Stimulated activated CD8-positive, alpha-beta memory T cell treated with anti-CD3 and anti-CD28 coated beads, Interleukin-7, amount 100 ng/mL, for 4 hours (primary cell): ENCODE measurements at places on chromosomes 12 and 14.

DNA sequence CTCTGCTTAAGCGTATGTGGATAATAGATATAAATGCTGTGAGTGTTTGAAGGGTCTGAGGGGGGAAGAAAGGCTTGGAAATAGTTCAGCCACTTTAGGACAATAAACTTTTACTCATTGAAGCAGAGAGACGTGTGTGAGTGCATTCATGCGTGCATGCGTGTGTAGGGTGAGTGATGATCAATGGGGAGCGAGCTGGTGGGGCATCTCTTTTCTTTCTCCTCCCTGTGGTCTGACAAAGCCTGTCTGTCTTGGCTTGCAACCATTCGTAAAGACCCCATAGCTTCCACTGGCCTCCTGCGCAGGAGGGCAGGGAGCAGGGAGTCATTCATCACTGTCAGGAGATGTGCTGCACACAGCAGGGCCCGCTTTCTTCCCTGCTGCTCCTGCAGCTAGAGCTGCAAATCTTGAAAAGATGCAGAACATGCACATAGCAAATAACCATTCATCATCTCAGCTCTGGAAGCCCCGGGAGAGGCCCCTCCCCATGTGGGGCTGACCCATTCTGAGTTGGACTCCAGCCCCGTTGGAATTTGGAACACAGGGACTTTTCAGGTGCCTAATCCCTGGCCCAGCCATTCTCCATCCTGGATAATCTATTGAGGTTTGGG is 223.2 kb downstream of the PPM1H start:
- DNase-seq = no peak

- DNase-seq = no peak
These were observed 7.8 kb downstream of the PPP2R3C start for GRCh38 chr14:35114036-35114435.

- DNase-seq = no peak
These were observed 124.2 kb downstream of the TTC7B start for GRCh38 chr14:90692061-90692460.

- DNase-seq = no peak
These were observed 113.3 kb downstream of the FOXN3 start for GRCh38 chr14:89303456-89304435.

GRCh38 chr14:85175556-85175955 is 354.4 kb upstream of the FLRT2 start:
- DNase-seq = no peak

DNA sequence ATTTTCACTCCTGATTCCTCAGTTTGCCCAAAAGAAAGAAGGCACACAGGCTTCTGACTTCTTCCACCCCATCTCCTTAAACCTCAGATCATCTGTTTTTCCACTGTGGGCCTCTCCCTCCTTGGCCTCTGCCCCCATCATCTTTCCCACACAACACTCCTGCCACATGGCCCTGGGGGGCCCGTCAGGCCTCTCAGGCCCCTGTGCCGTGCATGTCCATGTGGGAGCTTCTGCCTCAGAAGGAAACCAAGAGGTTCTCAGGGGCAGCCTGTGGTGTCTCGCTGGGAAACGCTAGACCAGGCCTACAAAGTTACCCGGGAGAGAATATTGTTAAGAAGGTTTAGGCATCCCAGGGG is 8.0 kb downstream of the KLHL33 start:
- DNase-seq = no peak

- DNase-seq = no peak
These were observed 18.4 kb downstream of the SPIC start for GRCh38 chr12:101493556-101493955.

DNA sequence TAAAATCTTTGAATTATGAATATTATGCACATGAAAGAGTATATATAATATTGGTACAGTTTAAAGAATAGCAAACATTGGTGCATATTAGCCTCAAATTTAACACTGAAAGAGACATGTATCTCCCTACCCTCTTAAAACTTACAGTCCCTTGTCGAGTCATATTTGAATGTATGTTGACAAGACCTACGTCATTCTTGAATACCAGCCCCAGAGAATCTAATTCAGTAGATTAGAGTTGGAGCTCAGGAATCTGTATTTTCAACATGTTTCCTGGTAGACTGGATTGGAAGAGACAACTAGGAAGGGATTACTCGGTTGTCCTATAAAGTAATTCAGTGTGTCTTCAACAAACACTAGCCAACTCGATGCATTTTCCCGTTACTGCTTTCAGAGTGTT is 104.8 kb downstream of the PDE3A start:
- no peak for DNase-seq

DNA sequence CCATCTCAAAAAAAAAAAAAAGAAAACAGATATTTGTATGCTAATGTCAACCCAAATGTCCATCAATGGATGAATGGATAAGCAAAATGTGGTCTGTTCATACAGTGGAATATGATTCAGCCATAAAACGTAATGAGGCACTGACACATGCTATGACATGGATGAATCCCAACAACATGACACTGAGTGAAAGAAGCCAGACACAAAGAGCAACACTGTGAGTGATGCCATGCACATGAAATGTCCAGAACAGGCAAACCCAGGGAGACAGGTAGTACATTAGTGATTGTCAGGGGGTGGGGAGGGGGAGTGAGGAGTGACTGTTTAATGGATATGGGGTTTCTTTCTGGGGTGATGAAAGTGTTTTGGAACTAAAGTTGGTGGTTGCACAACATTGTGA is 50.2 kb downstream of the ARL6IP4 start:
- no peak for DNase-seq

GRCh38 chr12:51534216-51535074 is 56.6 kb upstream of the SCN8A start:
- no peak for DNase-seq

GRCh38 chr12:12890543-12891079 is 751 bp upstream of the GPRC5A start:
- DNase-seq = no peak

- no peak for DNase-seq
These were observed 20.0 kb downstream of the RBMS2 start for GRCh38 chr12:56541631-56542030.

DNA sequence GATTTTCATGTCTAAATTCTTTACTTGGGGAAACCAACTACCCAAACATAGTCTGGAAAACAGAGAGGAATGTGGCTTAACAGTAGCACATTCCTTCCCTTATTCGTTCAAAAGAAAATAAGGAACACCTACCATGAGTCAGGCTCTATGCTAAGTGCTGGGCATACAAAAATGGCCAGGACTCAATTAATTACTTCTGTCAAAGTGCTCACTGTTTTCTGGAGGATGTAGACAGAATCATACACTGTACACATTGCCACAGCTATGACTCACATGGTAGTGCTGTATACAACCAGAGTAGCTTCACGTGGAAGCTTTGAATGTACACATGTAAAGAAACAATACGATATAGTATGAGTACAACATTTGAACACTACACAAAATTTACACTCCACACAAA is 50.1 kb downstream of the SLC25A21 start:
- DNase-seq = no peak

DNA sequence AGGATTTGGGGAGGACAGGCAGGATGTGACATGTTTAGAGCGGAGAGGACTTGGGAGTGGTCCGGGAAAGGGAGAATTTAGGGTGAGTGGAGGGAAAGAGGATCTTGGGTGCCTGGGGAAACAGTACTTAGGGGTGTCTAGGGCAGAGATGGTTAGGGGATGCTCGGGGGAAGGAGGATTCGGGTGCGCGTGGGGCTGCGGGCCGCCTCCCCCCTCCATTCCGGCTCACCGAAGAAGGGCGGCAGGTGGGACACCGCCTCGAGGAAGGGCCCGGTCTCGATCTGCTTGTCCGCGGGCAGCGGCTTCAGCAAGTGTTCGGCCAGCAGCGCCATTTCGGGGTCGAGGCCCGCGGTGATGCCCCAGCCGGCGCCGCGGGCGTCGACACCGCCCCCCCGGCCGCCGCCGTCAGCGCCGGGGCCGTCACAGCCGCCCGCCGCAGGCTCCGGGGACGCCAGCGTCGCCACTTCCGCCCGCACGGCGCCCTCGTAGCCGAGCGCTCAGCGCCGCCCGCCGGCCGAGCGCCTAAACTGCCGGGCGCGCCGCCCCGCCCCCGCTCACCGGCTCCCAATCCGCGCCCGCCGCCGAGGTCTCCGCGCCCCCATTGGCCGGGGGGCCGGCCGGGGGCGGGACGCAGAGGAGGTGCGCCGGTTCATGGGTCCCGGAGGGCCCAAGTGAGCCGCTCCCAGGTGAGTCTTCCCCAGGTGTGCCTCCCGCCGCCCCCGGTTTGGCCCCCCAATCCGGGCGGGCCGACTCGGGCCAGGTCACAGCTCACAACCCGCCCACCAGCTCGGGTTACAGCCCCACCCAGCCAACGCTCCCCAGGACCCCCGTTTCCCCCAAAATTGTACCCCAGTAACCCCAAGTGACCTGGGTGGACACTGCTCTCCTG is at the start of gene GLTP:
Gene GLTP, minus strand, starts transcription at position 499 of the 889 bp plus-strand sequence. Its CDS starts 167 bp downstream, at position 332.
- peak; percentile 90 for DNase-seq

DNA sequence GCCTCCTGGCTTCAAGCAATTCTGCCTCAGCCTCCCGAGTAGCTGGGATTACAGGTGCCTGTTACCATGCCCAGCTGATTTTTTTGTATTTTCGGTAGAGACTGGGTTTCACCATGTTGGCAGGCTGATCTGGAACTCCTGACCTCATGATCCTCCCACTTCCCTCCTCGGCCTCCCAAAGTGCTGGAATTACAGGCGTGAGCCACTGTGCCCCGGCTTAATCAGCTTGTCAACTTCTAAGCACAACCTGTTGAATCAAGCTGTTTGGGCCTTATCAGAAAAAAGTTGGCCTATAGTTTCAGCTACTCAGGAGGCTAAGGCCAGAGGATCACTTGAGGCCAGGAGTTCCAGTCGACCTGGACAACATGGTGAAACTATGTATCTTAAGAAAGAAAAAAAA is 7.9 kb downstream of the MARK3 start:
- DNase-seq = no peak

- DNase-seq = no peak
These were observed 23.7 kb upstream of the CLEC14A start for GRCh38 chr14:38279572-38279971.

DNA sequence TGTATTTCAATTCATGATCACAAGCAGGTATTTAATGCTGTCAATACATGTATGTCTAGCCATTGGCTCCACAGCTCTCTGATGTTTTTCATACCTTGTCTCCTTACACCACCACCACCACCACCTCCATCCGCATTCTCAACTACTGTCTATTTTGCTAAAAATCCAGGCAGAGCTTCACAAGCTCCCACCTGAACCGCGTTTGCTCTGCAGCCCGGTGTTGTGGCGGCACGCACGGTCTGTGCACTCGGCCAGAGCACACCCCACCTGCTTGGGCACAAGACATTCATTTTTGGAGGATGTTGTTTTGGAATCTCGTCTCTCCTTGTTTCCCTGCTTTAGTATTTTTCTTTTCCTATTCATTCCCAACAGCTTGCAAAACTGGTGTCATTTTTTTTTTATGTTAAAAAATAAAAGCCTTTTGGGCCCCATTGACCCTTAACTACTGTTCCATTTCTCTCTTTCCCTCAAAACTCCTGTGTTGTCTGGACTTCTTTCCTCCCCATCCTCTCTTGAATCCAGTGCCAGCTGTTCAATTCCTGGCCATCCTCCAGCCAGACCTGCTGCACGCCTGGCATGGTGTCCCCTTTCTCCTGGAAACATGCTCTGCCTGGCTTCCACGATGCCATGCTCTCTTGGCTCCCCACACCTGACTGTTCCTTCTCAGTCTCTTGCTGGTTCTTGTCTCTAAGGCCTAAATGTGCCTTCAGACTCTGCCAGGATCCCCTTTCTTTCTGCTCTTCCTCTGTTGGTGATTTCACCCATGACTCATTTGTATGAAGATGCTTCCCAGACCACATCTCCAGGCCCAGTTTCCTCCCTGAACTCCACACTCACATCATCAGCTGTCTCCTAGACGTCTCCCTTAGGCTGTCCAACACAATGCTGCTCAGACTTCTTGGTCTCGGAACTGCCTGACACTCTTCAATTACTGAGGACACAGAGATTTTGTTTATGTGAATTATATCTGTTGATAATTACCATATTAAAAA is 37.9 kb downstream of the PIWIL1 start:
- no peak for DNase-seq

- DNase-seq = no peak
These were observed 56.3 kb downstream of the PPP1R36 start for GRCh38 chr14:64605926-64606685.
